AML-193 (cell line): ENCODE measurements at places on chromosomes 2 and 18.

DNA sequence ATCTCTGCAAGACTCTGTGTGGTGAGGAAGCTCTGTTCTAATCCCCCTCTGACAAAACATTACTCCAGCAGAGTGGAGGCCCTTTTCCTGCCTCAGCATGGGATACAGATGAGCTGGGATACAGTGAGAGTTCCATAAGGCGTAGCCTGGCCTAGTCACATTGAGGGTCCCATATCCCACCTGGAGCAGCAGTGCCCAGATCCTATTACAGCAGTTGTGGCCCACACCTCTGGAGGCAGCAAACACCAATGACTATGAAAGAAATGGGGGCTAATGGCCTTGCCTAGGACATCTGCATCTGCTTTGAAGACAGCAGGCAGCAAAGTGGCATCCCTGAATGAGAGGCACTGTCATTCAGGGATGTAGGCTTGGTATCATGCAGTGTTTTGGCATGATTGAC, 534.5 kb downstream of the TDRD15 start:
- no peak for DNase-seq

DNA sequence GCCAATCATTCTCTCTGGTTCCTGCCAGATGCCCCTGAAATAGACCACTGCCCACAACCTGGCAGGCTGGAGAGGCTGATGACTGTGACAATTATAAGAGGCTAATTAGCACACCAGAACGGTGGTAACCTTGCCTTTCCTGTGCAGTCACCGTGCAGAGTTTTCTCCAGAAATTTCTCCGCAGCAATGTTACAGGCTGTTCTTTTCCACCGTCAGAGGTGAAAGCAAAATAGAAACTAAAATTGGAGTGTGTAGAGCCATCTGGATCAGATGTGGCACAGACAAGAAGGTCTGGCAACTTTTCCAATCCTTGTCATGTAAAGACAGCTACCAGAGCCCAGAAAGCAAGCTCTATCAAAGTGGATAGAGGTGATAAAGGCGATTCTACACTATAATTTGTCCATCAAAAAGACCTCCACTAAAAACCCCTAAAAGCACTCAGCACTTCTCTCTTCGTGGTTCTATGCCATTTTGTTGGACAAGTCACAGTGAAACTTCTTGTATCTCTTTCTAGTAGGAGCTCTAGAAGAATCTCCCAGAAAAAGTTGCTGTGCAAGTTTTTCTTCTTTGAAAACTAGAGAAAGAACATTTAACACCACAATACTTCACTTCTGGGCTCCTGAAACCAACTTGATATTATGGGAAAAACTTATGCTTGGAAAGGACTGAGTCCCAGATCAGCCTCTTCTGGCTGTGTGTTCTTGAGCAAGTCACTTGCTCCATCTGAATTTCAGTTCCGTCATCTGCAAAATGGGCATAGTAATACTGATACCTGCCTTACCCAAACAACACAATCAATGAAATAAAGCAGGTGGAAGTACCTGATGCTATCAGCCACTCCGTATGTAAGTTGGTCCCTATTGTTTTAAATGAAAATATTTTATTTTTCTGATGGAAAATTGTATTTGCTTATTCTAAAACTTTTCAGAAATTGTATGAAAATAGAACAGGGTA, 295.6 kb upstream of the DLGAP1 start:
- no peak for DNase-seq

DNA sequence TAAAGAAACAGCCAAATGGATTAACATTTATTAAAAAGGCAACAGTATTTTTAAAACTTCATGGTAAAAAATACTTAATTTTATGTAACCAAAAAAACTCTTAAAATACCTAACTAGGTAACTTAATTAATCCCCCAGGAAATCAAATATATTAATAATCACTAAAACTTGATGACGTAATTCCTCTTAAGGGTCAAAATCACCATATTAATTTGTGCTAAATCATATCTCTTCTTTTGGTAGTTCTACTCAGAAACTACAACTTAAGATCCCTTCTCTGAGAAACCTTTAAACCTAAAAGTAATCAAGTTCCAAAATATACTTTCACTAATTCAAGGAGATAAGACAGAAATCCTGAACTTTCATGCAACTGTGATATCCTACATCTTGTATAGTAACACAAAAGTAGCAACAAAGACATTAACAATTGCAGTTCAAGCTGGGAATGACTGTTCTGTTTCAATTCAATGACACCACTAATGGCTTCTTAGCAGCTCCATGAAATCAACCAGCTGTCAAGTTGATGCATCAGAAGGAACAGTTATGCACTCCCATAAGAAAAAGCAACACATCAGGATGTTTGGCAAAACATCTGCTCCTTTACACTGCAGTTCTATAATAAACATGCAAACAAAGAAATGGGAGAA, 4.0 kb downstream of the BAZ2B start:
- no peak for DNase-seq

DNA sequence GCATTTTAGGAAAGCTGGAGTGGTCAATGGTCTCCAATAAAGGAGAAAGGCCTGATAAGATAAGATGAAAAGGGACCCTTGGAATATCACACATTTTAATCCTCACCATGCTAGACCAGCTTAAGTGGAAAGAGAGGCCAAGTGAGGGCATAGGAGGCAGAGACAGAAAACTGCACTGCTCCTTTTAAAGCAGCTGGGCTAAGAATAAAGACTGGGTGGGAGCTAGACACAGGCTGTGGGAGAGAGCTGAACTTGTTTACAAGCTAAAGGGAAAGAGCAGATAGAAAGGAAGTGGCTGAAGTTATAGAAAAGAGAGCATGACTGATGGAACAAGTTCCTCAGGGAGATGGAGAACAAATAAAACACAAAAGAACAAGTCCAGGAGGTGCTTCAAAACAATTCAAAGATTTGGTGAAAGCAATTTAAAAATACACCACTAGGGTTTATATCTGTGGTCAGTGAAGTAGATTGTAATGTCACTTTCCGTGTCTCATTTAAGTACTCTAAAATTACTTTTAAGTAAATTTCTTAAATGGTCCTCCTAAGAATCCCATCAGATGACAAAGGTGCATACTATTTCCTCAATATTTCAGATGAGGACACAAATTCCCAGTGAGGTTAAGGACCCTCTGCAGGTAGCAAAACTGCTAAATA, 7.5 kb downstream of the COL5A2 start:
- no peak for DNase-seq

DNA sequence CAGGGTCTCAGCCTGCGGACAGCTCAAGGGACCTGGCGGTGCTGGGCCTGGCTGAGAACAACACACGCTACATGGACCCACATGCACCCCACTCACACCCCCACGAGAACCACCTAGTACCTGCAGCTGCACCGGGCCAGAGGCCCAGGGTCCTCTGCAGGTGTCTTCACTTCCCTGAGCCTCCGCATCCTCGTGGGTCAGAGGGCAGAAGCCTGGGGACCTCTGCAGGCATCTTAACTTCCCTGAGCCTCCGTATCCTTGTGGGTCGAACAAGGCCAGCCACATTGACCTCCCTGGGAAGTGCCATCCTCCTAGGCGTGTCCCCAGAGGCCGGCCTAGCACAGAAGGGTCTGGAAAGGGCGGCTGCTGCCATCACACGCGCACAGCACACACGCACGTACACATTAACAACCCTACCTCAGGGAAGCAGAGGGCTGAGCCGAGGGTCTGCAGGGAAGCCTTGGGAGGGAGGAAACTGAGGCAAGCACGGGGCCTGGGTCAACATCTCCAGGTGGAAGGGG, 62.5 kb upstream of the HPCAL1 start:
- no peak for DNase-seq

DNA sequence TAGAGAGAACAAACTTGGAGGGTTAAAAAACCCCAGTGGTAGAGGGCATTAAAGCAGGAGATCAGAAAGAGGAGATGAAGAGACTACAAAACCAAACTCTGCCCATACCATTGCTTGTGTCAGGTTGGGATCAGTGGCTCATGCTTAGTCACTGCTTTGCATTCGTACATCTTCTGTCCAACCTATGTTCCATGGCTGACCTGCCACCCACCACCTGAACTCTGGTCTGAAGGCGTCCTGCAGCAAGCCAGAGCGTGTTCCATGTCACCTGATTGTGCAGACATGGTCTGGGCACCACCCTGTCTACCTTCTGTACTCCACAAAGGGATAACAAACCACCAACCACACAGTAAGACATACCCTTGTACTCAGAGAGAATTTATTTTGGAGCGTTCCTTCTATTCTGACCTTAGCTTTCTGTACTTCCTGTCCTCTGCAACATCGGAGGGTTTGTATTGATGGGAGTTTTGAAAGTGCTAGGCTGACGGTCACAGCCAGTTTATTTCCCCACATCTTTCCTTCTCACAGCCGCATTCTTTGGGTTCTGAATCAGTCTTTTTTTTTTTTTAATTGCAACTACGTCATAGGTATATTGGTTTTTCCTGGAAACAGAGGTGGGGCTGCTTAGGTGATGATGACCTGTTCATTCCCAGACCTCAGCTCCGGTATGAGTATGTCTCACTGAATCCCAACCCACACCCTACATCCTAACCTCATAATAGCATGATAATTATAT, 88.3 kb downstream of the SOWAHC start:
- no peak for DNase-seq

GRCh38 chr18:58541789-58542425, 87.0 kb downstream of the ALPK2 start:
- DNase-seq = no peak

- no peak for DNase-seq
Measured at GRCh38 chr2:239162976-239163687, 237.7 kb downstream of the HDAC4 start.

- no peak for DNase-seq
Measured at GRCh38 chr2:176934869-176935415, 277.7 kb upstream of the HNRNPA3 start.

GRCh38 chr2:60474301-60474700, 79.2 kb downstream of the BCL11A start:
- DNase-seq = no peak

- no peak for DNase-seq
Measured at GRCh38 chr18:10022365-10022764, 108.5 kb downstream of the VAPA start.

DNA sequence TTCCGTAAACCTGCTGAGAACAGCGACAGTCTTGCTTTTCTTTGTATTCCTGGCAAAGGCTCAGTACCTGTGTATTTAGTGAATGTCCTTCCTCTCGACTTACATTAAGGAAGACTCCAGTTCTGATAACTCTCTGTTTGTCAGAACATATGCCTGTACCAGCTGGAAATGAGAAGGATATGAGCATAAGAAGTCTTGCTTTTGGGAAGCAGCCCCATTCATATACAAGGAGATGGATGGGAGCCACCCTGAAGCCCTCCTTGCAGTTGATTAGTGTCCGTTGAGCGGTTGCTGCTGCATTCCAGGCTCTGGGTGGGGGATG, 59.8 kb downstream of the SH3BP4 start:
- DNase-seq = no peak

DNA sequence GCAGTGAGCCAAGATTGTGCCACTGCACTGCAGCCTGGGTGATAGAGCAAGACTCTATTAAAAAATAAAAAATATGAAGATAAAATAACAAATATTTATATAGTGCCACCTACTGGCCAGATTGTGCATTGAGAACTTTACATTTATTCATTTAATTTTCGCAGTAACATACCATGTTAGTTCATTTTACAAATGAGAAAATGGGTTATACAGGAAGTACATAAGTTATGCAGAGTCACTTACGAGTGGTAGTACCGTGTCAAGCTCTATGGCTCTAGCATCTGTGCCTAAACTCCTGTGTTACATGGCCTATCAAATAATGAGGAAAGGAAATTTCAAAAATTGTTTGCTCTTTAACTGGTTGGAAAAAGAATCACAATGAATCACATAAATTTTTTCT, 27.9 kb downstream of the RIF1 start:
- DNase-seq = peak; percentile 57

- no peak for DNase-seq
Measured at GRCh38 chr2:72827966-72828646, 2.3 kb upstream of the EXOC6B start.

DNA sequence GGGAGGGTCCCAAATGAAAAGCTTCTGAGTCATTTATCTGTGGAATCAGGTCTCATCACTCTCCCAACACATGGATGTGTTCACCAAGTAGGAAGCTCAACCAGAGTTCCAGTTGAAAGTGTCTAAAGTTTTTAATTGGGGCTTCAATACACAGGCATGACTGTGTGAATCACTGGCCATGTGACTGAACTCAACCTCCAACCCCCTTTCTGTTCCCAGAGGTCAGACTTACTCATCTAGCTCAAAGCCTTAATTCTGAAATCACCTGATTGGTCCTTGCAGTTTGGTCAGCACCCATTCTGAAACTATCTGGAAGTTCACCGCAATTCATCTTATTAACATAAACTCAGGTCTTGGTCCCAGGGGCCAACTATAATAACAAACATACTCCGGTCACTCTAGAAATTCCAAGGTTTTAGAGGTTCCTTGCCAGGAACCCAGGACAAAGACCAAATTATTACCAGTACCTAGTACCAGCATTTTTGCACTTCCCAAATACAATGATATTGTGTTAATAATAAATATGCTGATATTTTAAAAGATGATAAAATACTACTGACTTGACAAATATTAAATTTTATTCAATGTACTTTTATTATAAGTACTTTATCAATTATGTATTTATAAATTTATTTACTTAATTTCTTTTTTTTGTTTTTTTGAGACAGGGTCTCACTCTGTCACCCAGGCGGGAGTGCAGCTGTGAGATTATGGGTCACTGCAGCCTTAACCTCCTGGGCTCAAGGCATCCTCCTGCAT, 10.7 kb upstream of the RBM45 start:
- no peak for DNase-seq

GRCh38 chr2:148521181-148521580, 123.4 kb upstream of the EPC2 start:
- no peak for DNase-seq

GRCh38 chr2:150963336-150963735, 298.3 kb downstream of the RBM43 start:
- DNase-seq = no peak

- peak; percentile 23 for DNase-seq
Measured at GRCh38 chr2:177906041-177906718, 166.4 kb downstream of the PDE11A start.

DNA sequence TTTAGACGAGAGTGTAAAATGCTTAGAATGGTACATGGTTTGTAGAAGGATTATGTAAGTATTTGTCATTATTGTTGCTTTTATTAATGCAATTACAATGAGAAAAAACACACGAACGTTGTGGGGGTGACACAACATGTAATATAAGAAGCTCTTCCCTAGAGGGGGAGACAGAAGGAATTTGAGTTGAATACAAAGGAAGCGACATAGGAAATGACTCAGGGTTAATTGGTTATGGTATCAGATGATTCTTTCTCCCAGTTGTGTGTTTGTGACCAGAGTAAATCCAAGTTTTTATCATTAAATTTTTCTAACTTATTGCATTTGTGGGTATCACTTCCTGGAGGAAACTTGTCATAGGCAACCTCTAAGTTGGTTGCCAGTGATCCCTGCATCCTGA, 625.6 kb upstream of the CDH2 start:
- DNase-seq = no peak

GRCh38 chr2:181185948-181186347, 205.5 kb downstream of the UBE2E3 start:
- no peak for DNase-seq

DNA sequence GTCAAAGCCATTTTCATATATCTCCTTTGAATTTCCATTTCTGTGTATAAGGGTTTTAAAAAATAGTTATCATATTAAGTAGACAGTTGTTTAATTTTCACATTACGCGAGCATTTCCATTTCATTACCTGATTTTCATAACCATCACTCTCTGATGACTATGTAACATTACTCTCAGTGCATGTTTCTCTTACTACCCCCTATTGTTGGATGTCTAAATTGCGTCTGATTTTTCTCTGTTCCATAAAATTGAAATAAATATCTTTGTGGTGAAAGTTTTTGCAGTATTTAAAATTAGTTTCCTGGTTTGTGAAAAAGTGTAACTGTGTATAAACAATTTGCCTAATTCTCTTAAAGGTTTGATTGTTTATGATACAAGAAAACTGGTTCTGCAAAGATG, 123.8 kb downstream of the MYO1B start:
- DNase-seq = peak; percentile 29

GRCh38 chr18:23284629-23285028, 149.3 kb downstream of the CABLES1 start:
- DNase-seq = no peak
